Colonic mucosa (tissue), 4 donors: ENCODE measurements at places on chromosomes 2 and 18. TPM values are rescaled to one million over a fixed set of nuclear protein-coding genes. Genes with fewer than 3 reads are reported as not detected.

Gene ZNF804A
- 0.13 TPM for total RNA-seq

Gene LAMA1
- 7.7 TPM for total RNA-seq

Gene CYP27A1
- 54.0 TPM for total RNA-seq

Gene IL36G
- total RNA-seq: 0.69 TPM

Gene MFSD6
- total RNA-seq: 60.9 TPM

Gene RNF125
- total RNA-seq: 8.4 TPM

Gene LDLRAD4
- total RNA-seq: 17.0 TPM

Gene UGT1A4
- total RNA-seq: 1.8 TPM

Gene PROM2
- 63.4 TPM for total RNA-seq

Gene LYG1
- 1.1 TPM for total RNA-seq

Gene OSBPL1A
- 33.0 TPM for total RNA-seq

Gene TMEM169
- total RNA-seq: 0.21 TPM

Gene KLHL41
- total RNA-seq: 0.61 TPM

Gene TMEFF2
- 0.37 TPM for total RNA-seq

Gene PLEKHH2
- total RNA-seq: 1.6 TPM

Gene TANK
- 47.4 TPM for total RNA-seq

Gene GRP
- not detected for total RNA-seq

Gene RGPD5
- 33.2 TPM for total RNA-seq

Gene KCNJ13
- total RNA-seq: 0.32 TPM

Gene KLHL30
- 0.13 TPM for total RNA-seq
